ENCODE measurements at places on chromosomes 6 and 20.

GRCh38 chr6:31541059-31541657, 645 bp downstream of the DDX39B start:
- DNase-seq, result no peak

GRCh38 chr6:106574741-106575458, 54.4 kb downstream of the RTN4IP1 start:
- no peak for DNase-seq

- DNase-seq, result no peak
These were observed 12.9 kb downstream of the TSPYL1 start for GRCh38 chr6:116266803-116267202.

DNA sequence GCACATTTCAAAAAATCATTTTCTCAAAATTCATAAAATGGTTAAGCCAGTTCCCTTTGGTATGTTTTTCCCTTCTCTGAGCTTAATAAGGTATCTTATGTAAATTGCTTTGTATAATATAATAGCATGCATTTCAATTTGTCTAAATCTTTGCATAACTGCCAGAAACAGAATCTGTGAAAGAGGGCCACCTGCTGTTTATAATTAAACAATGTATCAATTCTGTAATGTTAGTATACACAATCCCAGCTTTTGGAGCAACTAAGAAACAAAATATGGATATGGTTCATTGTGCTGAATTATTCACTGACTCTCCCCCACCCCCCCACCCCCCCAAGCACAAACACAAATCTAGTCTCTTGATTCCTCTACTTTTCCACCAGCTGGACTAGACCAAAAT, 54.8 kb downstream of the GPX5 start:
- no peak for DNase-seq

DNA sequence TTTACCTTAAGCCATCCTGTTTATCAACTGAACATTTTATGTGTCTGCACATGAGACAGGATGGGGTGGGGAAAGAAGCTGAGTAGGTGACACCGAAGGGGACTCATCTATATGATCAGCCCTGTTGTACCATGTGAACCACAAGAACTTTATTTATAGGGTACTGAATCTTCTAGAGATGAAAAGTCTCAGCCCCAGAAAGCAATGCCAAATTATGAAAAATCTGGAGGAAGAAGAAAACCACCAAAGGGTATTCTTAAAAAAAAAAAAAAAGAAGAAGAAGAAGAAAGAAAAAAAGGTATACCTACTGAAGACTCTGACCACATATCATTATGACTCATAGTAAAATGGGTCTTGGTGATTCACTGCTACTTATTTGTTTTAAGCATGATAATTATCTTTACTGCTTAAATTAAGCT, 39.8 kb upstream of the HBS1L start:
- no peak for DNase-seq

DNA sequence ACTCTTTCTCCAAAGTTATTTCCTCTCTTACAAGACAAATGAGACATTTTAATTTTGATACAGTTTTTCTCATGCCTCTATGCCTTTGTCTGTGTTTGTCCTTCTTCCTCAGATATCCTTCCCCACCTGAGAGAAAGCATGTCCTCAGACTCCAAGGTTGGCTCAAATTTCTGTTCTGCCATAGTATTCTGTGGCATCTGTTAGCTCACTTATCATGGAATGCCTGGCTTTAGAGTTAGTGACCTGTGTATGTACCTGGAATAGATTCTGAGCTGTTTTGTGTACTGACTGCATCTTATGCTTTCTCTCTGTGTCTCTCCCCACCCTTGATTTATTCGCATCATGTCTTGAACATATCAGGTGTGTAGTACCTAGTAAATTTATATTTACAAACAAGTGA, 90.0 kb downstream of the CENPW start:
- DNase-seq, result no peak

DNA sequence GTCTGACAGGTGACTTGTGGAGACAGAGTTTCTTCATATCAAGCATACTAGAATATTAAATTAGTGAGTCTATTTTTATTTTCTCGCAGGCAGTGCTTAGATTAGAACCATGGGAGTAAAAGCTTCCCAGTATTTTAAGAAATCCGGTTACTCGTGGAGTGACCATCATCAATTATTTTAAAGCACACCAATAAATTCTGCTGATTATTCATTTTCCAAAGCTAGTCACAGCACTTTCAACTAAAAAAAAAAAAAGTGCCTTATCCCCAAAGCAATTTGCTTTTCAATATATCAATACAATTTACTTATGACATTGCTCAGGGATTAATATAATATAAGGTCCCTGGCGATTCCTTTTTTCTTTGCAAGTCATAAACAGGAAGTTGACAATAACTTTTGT, 26.3 kb upstream of the OLIG3 start:
- no peak for DNase-seq

DNA sequence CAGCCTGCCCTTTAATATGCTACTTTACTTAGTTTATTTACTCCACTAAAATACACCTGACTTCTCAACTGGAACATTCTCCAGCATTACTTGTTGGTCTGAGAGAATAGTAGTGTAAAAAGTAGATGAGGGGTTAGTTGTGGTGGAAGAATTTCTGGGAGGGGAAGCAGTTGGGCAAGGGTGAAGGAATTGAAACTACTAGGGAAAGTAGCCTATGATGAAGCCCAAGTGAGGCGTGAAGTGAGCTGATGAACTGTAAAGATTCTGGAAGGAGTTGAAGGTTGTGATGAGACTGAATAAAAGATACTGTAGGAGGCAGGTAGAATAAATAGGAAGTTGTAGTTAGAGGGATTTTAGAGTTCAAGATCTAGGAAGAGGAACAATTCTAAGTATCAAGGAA, 72.5 kb downstream of the ITCH start:
- no peak for DNase-seq

DNA sequence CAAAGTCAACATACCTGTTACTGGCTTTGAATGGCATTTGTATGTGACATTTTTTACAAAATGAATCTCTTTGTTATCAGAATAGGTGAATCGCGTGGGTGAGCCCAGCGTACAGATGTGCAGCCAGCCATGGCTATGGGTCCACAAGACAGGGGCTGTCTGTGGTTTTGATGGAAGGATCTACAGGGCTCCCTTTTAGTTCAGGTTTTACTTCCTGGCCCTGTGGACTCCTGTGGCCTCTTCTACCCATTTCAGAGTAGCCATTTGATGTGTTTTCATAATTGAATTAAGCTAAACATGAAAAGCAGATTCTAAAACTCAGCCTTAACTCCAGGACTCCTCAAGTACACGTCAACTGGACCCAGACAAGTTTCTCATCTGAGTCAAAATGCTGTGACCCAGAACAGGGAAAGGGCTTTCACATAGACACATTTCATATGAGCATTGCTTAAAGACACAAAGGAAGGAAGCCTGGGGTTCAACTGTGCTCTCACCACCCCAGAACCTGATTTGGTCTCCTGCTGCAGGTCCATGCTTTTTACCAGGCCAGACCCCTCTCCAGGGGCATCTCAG, 105.3 kb upstream of the NAA20 start:
- no peak for DNase-seq

DNA sequence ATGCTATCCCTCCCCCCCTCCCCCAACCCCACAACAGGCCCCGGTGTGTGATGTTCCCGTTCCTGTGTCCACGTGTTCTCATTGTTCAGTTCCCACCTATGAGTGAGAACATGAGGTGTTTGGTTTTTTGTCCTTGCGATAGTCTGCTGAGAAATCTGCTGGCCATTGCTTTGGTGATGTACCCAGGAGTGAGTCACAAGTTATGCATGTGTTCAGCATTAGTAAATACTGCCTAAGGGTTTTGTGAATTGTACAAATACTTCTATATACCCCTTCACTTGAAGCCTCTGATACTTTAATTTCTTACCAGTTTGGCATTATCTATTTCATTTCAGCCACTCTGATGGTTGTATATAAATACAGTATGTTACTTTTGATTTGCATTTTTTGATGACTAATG, 711.3 kb upstream of the GJE1 start:
- DNase-seq, result no peak

- no peak for DNase-seq
These were observed 88.6 kb downstream of the OPRM1 start for GRCh38 chr6:154127657-154128056.

DNA sequence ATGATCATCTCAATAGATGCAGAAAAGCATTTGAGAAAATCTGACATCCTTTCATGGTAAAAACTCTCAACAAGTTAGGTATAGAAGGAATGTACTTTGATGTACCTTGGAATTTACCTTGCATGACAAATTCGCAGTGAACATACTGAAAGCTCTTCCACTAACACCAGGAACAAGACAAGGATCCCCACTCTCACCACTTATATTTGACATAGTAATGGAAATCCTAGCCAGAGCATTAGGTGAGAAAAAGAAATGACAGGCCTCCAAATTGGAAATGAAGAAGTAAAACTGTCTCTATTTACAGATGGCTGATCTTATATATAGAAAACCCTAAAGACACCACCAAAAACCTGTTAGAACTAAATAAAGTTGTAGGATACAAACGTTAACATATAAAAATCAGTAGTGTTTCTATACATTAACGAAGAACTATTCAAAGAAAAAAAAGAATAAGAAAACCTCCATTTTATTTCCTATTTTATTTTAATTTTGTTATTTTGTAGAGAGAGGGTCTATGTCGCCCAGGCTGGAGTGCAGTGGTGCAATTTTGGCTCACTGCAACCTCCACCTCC, 26.9 kb downstream of the PCNA start:
- no peak for DNase-seq

DNA sequence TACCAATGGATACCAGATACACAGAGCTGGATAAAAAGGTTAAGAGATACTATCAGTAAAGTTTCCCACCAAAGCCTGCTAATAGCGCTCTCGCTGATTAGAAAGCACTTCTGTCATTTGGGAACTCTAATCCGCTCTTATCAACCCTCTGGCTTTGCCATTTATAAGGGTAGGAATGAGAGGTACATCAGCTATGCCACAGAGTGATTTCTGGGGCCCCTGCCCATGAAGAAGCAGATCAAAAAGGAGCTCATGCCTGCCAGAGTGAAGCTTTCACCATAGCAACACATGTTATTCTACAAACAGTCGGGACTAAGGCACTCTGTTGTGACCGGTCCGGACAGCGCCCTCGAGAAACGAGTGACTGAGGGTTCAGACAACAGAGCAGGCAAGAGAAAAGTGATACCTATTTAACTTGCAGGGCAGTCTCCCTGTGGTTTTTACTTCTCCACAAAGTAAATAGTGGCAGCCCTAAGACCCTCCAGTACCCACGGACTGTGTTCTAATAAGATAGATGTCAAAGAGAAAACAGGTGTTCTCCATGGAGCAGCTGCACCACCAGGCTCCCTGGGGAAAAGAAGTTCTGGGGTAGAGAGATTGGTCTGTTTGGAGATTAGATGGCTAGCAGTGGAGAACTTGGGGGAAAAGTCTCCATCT, 5.6 kb downstream of the TRAM2 start:
- no peak for DNase-seq

GRCh38 chr6:168097621-168098430, 18.8 kb upstream of the FRMD1 start:
- no peak for DNase-seq

DNA sequence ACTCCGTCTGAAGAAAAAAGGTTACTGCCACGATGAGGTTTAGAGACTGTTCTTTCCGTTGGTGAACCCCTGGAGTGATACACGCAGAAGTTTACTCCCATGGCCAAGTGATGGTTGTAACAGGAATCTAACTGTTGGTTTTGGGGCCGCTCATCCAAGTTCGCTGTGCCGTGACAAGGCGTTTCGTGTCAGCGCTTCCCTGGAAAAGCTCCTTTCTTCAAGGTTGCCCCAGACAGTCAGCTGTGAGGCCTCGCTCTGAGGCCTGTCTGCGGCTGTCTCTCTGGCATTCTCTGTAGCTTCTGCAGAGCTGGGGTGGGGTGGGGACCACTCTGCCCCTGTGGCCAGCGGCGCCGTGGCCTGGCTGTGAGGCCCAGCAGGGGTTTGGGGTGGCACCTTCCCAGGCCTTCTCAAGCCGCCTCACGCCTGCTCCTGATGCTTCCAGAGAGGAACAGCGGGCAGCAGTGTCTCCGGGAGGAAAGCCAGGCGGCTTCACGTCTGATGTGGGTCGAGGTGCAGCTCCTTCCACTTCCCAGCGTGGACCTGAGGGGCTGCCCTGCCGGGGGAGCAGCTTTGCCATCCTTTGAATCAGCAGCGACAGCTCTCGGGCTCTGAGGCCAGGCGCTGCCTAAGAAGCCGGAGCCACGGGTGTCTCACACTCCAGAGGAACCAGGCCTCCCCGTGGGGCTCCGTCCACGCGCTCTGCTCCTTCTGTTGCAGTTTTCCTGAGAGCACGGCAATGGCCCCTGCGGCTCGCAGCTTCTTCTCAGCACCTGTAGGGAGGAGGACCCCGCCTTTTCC, 76.2 kb downstream of the SMOC2 start:
- DNase-seq, result no peak

DNA sequence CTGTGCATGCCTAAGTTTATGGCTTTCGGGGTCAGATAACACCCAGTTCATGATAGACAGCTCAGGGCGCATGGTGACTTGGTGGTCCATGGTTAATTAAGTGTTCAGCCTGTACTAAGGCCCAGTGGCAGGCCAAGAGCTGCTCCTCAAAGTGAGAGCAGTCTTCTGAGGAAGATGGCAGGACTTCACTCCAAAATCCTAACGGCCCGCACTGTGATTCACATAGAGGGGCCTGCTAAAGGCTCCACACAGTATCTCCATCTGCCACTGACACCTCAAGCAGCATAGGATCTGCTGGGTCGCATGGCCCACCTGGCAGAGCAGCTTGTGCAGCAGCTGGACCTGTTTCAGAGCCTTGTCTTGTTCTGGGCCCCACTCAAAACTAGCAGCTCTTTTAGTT, 10.6 kb upstream of the CST7 start:
- DNase-seq, result no peak

DNA sequence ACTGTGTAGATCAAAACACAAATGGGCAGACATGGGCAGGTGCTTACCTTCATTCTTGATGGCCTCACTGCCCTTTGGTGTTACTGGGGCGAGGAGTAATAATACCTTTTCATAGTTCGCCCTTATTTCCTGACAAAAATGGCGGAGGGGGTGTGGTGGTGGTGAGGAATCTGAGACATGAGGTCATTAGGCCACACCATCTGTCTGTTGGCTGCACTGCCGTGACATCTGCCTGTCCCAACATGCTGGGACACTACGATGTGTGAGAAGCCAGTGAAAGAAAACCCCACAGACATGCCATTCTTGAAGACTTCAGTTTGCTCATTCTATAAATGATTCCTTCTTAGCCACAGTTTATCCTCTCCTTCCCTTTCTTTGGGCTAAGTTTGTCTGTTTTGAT, 13.4 kb upstream of the MAPRE1 start:
- DNase-seq, result no peak

- no peak for DNase-seq
These were observed 7.7 kb downstream of the PSMB1 start for GRCh38 chr6:170545405-170545804.

DNA sequence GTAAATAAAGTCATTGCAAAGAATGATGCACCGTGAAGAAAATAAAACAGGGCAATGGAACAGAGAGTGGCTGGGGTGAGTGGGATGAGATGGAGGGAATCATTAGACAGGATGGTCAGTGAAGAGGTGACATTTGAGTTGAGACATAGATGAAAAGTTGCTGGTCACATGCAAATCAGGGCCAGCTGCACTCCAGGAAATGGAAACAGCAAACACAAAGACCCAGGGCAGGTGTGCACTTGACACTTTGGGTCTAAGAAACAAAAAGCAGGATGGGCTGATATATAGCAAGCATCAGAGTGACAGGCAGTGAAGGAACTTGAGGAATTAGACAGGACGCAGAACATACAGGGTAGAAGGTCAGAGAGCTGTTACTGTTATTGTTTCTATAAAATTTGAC, 171.5 kb upstream of the RIPOR2 start:
- DNase-seq, result no peak

GRCh38 chr20:24823989-24824693, 124.9 kb upstream of the CST7 start:
- DNase-seq, result no peak

- DNase-seq, result no peak
These were observed 25.1 kb downstream of the FKBP5 start for GRCh38 chr6:35663447-35664235.

All from posterior cingulate gyrus (tissue), 11 donors.